Activated CD8-positive, alpha-beta memory T cell treated with anti-CD3 and anti-CD28 coated beads for 24 hours (primary cell): ENCODE measurements at places on chromosomes 1 and 21.

GRCh38 chr21:29217818-29218291 is 80.9 kb upstream of the BACH1 start:
- no peak for DNase-seq

DNA sequence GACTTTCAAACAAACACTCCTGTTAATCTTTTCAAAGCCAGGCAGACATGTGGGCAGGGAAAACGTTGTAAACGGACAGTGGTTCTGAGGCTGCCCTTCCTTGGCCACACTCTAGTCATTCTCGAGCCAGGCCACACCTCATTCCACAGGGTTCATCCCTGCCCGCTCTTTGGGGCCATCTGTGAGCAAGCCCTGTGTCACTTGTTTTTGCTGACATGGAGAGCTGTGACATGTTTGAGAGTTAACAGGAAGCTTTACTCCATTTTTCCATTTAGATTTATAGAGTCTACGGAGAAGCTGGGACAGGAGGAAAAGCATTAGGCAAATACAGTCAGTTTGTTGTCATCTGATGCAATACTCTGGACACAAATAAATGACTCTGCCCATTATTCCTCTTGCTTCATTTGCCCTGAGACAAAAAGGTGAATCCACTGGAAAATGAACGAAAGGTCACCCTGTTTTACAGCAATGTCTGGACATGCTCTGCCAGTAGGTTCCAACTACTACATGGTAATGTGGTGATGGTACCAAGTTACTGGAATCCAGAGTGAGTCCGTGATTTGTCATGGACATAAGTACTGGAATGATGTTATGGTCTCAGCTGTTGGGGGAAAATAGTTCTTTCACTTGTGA is 126.9 kb downstream of the CLIC6 start:
- DNase-seq, result no peak

GRCh38 chr1:27348861-27349783 is 7.3 kb downstream of the SYTL1 start:
- DNase-seq, result peak; percentile 76

GRCh38 chr1:109944541-109944940 is 33.9 kb downstream of the CSF1 start:
- DNase-seq, result no peak

DNA sequence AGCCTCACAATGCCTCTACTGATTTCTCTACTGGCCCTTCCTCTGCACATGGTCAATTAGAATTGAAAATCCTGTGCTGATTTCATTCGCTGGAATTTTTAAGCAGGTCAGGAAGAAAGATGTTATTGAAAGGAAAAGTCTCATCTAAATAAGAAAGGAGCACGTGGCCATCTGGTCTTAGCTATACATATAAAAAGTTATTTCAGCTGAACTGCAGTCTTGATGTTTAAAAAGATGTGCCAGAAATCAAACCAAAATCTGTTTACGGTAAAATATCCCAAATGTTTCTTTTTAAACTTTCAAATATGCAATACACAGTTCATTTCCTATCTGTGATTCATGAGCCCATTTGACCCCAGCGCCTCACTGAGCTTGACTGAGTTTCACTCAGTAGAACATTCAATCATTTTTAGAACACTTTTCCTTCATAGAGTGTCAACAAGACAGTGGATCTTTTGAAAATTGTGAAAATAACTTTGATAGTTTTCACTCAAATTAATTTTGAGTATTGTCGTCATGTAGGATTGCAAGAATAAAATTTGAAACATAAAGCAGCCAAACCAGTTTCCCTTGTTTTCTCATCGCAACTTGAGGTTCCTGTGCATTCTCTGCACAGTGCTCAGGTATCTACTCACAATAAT is 293.6 kb downstream of the PTPRC start:
- no peak for DNase-seq

GRCh38 chr1:240888039-240888786 is 276.3 kb upstream of the GREM2 start:
- DNase-seq, result no peak

DNA sequence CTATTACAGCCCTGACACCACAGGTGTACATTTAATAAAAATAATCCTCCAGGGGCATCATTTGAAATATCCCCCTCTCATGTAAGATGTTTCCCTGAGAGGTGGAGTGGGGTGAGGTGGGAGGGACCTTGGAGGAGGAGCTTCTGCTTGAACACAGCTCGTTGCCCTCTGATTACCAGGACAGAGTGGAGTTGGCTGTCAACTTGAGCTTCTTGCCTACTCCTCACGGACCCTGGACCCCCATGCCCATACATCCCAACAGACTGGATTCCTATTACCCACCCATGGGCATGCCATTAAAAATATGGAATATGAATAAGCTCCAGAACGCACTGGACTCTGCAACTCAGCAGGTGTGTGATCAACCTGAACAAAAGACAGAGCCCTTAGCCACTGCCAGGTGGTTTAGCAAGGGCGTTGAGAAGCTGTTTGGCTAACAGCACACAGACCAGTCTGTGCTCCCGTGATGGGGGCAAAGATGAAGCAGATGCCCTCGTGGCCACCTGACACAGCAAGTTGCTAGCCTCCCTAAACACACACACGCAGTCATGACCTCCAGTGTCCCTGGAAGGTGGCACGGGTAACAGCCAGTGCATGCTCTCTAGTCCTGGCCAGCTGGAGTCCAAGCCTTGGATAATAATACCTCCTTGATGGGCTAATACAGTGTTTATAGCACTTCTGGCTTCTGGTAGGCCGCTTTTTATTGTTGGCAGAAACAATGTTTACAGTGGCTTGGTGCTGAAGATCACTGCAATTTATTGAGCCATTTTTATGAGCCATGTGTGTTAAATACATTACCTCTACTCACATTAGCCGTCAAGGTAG is 155.0 kb downstream of the TOMM20 start:
- no peak for DNase-seq

GRCh38 chr1:43464681-43465504 is 11.2 kb upstream of the HYI start:
- DNase-seq, result no peak

DNA sequence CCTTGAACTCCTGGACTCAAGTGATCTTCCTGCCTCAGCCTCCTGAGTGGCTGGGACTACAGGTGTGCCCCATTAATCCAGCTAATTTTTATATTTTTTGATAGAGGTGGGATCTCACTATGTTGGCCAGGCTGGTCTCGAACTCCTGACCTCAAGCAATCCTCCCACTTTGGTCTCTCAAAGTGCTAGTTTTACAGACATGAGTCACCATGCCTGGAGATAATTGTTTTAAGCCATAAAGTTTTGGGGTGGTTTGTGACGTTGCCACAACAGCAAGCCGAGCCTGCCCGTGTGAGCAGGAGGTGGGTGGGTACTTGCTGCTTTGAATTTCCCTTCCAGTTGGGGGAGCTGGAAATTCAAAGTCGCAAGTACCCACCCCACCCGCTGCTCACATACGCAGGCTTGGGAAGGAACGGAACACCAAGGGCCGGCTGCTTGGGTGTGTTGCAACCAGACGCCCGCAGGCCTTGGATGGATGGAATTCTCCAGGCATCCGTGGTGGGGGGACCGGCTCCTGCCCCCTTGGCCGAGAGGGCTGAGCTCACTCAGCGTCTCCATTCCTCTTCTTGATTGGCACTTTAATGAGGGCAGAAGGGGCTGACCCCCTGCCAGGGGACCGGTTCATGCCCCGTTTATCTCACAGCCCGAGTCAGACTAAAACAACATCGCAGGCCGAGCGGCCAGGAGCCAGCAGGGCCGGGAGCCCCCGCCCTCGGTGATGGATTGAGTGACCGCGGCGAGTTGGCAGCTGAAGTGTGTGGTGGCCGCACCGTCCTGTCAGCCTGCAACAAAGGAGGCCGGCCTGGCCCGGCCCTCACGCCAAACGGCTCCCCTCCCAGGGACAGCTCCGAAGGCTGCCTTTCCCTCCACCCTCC is 78.1 kb downstream of the DHRS3 start:
- no peak for DNase-seq

DNA sequence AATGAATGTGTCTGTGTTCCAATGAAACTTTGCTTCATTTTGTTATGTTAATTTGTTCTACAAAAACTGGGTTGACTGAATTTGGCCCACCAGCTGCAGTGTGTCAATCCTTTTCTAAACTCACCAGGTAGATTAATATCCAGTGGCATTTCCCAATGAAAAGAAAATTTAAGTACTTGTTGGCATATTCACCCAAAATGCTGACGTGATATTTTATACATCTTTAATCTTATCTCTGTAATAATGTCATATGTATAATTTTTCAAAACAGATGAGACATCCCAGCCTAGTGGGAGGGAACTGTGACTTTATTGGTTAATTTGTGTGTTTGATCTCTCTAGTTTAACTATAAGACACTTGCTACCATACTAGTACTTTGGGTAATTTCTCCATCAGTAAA is 8.1 kb downstream of the SELENOF start:
- DNase-seq, result no peak

DNA sequence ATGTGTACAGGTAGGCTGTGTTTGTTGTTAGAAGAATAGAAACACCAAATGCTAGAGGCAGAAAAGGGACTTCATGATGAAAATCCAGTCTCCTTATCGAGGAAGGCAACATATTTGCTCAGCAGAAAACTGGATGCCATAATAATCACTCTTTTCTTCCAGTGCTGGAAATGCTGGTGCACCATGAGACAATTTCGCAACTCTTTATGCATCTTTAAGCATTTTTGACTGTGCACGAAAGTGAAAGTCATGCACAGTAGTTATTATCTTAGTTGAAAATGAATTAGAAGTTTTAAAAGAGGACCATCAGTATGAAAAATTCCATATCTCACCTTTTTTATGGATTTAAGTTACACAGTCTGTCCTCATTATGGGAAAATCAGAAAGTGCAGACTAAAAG is 29.1 kb downstream of the SMYD2 start:
- DNase-seq, result no peak

GRCh38 chr1:44650159-44650831 is 24.0 kb downstream of the TMEM53 start:
- no peak for DNase-seq

- peak; percentile 78 for DNase-seq
Observed at GRCh38 chr1:17119076-17119772, at the start of gene PADI2. Gene PADI2, minus strand, starts transcription at chr1:17119451. Its CDS starts 80 bp downstream, at chr1:17119371.

GRCh38 chr1:43530483-43531106 is at the start of gene PTPRF:
Gene PTPRF, plus strand, starts transcription at chr1:43530883. Its CDS starts 14,193 bp downstream, at chr1:43545076.
- peak; percentile 64 for DNase-seq

GRCh38 chr21:45090966-45091365 is 16.6 kb downstream of the ADARB1 start:
- DNase-seq, result no peak

- no peak for DNase-seq
Observed at GRCh38 chr21:33817663-33818451, 97.7 kb downstream of the ATP5PO start.

DNA sequence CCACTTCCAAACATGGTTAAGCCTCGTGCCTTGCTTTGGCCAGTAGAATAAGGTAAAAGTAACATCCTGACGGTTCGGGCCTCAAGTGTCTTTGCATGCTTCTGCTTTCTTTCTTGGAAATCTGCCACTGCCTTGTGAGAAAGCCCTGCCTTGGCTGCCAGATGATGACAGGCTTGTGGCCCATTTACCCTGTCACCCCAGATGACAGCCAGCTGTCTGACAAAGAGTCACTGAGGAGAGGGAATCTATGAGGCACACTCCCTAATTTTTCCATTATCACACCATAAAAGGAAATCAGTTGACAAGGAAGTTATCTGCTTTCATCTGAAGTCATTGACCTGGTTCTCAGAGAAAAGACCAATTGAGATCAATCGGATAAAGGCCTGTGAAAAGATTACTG is 199.8 kb downstream of the USH2A start:
- DNase-seq, result no peak

DNA sequence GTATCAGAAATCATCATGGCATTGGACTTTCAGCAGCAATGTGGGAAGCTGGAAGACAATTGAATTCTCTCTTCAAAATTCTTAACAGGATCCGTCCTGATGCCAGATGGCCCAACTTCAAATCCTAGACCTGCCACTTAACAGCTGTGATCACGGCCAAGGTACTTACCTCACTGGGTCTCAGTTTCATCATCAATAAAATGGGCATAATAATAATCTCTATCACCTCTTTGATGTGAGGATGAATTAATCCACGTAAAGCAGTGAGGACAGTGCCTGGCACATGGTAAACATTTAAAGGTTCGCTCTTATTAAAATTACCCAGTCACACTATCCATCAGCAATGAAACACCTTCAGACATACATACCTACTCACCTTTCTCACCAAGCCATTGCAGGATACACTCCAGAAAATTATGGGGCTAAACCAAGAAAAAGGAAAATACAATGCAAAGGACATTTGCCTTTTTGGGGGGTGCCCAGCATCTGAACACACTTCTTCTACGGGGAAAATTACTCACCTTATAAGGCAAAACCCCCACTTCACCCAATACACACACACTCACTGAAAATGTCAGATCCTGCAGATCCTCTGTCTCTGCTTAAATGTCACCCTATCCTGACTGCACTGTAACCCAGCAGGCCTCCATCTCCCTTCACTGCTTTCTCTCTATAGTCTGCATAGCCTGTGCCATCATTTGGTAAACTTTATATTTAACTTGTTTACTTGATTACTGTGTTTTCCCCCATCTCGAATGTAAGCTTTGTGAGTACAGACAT is 21.7 kb downstream of the GLIS1 start:
- no peak for DNase-seq

DNA sequence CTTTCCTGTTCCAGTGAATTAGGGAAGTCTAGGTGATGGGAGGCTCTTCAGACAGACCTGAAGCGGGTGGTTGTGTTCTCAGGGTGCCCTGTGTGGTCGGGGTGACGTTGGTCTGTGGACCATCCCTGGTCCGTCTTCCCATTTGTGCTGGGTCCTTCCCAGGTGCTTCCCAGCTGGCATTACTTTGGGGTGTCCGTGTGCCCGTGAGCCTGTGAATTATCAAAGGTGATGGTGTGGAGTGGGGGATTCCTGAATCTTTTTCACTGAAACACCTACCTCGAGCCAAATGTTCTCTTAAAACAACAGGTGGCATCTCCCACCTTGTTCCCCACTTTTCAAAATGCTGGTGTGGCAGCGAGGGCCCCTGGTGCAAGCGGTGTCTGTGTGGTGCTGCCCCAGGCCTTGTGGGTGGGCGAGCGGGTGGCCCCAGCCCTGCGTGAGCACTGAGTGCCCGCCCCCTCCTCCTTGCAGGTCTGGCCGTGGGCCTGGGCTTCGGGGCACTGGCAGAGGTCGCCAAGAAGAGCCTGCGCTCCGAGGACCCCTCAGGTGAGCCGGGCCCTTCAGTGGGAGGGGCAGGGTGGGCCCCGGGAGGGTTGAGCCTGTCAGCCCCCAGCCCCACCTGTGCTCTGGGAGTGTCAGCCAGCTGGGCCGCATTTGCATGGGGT is 37.0 kb downstream of the COQ8A start:
- DNase-seq, result no peak

- DNase-seq, result no peak
Observed at GRCh38 chr1:19325958-19326747, 14.0 kb downstream of the SLC66A1 start.
